ENCODE measurements at places on chromosomes 4 and X. TPM values are rescaled to one million over a fixed set of nuclear protein-coding genes. Genes with fewer than 3 reads are reported as not detected.

SYTL5 gene
- 1.7 TPM for total RNA-seq

KLF3 gene
- total RNA-seq = 60.9 TPM

PF4V1 gene
- not detected for total RNA-seq

AMER1 gene
- 15.0 TPM for total RNA-seq

DNA sequence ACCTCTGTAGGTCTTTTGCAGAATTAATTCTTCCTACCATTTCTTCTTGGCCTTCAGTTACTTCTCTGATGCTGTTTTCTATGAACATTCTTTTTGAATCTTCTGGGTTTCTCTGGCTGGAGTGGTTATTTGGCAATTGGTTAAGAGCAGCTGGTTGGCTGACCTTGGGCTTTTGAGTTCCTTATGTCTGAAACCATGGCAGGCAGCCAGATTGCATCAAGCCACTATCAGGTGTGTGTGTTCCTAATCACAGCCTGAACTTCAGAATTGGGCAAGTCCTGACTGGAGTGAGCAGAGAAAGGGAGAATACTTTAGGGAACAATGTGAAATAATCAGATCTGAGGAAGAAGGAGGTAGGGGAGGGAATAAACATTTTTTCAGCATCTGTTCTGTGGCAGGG lies 90.2 kb downstream of the ARHGAP10 start:
- peaks cover 9% of the 10 kb centered on the region for H3K36me3 ChIP-seq
- H3K4me3 ChIP-seq = no peak overlapping the region
- H3K27me3 ChIP-seq = no peaks in the 10 kb centered on the region
- H3K4me1 ChIP-seq = peaks cover 38% of the 10 kb centered on the region

- peak overlapping the region; percentile 83 for H3K4me3 ChIP-seq
- H3K4me1 ChIP-seq = peaks cover 40% of the 10 kb centered on the region
- H3K27me3 ChIP-seq = no peaks in the 10 kb centered on the region
- no peaks in the 10 kb centered on the region for H3K36me3 ChIP-seq
These were observed 707 bp upstream of the SHROOM4 start for GRCh38 chrX:50814701-50815100.

Measured in mesothelial cell of epicardium (in vitro differentiated cells).